ENCODE measurements at places on chromosomes 2 and 18.

DNA sequence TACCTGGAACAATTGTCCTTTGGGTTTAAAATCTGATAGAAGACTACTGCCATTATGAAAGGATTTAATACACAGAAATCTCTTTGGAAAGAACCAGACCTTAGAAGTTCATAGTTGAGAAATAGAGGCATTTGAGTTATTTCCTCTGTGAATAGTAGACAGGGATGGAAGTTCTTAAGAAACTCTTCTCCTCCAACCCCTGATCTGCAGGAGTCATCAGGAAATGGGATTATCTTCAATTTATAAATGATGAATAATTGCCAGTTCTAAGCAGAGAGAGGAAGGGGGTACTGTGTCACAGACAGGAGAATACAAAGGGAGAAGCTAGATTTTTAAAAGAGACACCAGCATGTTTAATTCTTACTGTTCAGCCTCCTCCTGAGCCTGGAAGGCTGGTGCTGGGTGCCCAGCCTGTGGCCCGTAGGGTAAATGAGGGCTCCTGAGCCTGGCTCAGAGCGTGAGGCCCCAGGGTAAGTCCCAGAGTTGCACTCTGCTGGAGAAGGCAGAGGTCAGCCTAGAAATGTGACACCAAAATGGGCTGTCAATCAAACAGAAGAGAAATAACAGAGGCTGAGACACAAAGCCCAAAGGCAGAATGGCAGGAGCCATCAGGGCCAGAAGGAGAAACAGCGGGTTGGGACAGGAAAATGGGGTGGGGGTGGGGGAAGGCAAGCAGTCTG lies 58.2 kb upstream of the PKDCC start:
- no peak for DNase-seq

GRCh38 chr2:191086706-191087105 lies 64.1 kb downstream of the STAT4 start:
- DNase-seq, result no peak

- DNase-seq, result no peak
These were observed 132.3 kb upstream of the TNP1 start for GRCh38 chr2:216992056-216992675.

DNA sequence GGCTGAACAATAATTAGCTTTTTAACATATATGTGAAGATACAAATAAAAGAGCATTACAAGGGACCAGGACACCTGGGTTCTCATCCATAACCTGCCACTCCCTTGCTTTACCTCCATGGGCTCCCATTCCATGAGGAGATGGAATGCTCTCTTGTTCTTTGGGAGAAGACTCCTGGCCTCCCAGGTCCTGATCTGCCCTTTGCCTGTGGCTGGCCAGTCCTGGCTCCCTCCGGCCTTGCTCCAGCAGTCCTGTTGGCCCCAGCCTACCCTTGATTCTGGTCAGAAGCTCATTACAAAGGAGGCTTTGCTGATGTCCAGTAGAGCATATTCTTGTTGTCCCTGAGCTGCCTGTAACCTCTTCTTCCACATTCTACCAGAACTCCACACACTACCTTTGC lies 60.3 kb downstream of the ADD2 start:
- DNase-seq, result no peak

GRCh38 chr2:219688560-219689445 lies 61.4 kb downstream of the SLC4A3 start:
- no peak for DNase-seq

DNA sequence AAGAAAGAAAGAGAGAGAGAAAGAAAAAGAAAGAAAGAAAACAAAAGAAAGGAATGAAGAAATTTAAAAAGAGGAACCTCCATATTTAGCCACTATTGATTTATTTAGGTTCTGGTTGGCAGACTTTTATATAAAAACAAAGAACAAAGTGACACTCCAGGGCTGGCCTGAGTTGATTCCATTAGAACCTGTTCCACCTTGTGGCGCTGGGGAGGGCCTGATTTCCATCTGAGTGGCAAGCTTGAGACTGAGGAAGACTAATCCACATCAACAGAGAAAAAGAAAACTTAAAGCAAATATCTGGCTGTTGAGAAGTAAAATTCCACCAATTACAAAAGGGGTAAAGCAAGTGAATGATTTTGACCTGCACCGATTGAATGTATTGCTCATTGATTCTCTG lies 345.3 kb downstream of the EN1 start:
- no peak for DNase-seq

DNA sequence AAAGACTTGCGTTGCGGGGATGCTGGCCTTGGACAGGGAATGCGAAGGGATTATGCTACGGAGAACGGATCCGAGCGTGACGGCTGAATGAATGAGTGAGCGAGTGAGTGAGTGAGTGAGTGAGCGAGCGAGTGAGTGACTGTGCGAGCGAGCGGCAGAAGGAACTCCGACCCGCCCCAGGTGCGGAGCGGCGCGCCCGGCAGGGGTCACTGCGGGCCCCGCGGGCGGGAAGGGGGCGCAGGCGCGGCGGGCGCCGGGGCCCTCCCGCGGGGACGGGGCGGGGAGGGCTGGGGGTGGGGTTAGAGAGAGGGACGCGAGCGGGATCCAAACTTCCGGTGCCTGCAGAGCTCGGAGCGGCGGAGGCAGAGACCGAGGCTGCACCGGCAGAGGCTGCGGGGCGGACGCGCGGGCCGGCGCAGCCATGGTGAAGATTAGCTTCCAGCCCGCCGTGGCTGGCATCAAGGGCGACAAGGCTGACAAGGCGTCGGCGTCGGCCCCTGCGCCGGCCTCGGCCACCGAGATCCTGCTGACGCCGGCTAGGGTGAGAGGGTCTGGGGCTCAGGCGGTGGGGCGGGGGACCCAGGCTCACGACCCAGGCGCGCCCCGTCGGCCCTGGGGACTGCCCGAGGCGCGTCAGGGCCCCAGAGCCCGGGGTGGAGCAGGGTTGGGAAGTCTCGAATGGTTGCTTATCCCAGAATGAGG lies at the start of gene ITM2C:
TSS of gene ITM2C (plus strand) at position 338 of the 702 bp plus-strand sequence. CDS start at position 422, 84 bp downstream.
- peak; percentile 72 for DNase-seq

GRCh38 chr2:216880509-216881184 lies 20.8 kb upstream of the TNP1 start:
- DNase-seq, result no peak

DNA sequence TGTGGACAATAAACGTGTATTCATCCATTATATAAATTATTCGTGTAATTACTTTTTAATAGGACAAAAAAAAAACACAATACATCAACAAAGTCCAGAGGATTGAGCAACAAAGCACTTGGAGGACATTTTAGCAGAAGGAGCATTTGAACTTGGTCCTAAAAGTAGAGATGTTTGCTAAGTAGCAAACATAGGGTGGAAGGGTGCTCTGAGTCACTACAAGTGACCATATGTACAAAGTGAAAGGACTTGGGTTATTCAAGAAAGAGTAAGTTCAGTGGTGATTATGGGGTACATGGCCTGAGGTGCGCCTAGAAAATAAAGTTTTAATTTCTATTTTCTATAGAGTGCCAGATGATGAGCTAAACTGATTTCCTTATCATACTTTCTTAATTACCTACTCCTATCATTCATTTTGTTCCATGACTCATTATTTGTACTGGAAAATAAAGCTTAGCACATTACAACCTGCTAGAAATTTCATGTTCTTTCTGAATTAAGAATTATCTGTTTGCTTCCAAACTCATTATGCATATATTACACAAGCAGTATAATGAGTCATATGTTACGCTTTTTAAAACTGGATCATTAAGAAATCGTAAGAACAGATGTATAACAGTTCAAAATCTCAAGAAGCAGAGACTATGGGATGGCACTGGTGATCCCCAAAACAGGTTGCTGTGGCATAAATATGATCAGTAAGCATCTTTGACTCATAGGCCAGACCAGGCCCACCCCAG lies 13.1 kb upstream of the PPP1R1C start:
- DNase-seq, result no peak

DNA sequence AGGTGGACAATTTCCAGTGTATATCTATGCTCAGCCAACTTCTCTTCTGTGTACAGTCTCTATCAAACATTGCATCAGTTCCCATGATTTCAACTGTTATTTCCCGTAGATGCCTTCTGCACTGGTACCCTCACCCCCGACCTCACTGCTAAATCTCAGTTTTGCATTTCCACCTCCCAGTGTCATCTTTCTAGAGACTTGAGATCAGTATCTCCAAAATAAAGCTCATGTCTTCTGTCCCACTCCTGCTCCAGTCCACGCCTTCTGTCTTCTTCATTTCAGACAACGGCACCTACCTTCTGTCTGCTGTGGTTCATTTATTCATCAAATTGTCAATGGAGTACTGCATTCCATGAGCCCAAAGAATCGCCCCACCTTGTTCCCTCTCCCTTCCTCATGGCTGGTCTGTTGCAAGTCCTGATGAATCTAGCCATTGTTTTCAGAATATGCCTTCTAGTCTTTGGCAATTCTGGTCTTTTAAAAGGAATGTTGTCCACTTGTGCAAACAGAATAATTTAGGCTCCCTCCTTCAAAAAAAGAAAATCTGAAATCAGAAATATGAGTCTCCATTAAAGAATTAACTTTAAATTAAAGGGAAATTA lies 23.3 kb upstream of the NPAS2 start:
- DNase-seq, result no peak

DNA sequence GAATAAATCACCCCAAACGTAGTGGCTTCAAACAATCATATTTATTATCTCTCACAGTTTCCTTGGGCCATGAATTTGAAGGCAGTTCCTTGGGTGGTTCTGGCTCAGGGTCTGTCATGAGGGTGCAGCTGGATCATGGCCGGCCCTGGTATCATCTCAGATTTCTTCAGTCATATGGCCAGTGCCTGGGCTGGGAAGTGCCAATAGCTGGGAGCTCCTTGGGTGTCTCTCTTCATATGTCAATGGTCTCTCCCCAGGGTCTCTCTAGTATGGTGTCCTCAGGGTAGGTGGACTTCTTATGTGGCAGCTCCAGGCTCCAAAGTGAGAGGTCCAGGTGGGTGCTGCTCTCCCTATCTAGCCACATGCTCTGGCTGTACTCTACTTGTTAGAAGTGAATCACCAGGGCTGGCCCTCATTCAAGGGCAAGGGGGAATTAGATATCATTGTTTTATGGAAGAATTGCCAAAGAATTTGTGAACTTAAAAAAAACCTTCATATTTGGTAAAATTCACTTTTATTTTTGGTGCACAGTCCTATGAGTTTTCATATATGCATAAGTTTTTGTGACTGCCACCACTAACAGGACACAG lies 15.4 kb downstream of the FHOD3 start:
- DNase-seq, result no peak

DNA sequence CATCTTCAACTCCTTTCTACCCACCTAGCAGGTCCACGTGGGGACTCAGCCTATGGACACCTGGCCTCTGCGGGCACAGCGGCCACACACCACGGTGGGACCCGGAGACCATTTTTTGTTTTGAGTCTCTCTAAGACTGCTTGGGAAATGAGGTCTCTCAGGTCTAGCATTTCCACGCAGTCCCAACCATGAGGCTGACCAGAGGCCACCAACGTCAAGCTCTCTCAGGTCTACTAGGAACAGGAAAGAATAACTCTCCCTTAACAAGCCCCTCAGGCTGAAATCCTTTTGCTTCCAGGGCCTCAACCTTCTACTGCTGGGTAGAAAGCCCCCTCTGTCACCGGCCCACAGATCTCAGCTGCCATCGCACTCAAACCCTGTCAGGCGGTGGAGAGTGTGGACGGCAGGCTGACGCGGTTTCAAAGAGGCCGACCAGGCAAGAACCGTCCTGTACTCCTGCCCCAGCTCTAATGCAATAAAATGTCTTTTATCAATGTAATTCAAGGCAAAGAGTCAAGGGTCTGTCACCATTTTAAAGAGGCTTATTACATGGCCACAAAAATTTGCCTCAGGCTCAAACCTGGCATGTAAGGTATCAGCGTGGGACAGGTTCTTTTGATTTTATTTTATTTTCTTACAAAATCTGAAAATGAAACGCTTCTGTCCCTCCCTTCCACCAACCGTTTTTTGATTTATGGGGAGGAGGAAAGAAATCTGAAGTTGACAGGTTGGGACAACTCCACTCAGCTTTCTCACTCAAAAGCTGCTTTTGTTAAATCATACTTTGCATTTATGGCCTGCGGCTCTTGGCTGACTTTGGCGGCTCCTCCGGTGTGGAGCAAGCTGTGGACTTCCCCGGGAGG lies 74.0 kb downstream of the BCL11A start:
- no peak for DNase-seq

DNA sequence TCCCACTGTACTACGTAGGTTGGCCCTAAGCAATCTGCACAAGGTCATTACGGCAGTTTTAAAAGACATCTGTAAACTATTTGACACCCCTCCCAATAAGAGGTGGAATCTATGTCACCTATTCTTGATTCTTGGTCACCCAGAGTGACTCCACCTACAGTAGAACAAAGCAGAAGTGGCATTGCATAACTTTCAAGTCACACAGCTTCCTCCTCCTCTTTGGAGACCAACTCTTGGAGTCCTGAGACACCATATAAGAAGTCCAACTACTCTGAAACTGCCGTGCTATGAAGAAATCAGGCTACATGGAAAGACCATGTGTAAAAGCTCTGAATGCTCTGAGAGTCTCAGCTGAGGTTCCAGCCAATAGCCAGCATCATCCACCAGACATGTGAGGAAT lies 253.5 kb upstream of the CDH20 start:
- no peak for DNase-seq

DNA sequence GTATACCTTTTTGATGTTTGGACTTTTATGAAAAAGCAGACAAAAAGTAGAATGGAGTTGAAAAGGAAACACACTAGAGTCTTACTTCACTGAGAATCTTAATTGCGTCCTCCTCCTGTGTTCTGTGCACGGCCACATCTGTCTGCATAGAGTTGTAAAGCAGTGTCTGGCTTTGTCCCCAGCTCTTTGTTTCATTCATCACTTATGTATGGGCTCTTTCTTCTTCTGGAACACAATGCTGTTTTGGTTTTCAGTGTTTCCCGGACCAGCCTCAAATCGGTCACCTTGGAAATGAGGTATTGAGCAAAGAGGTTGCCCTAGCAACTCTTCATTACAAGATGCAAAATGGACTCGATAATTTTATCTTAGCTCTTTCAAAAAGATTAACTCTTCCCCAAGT lies 104.3 kb upstream of the CNGA3 start:
- DNase-seq, result no peak

DNA sequence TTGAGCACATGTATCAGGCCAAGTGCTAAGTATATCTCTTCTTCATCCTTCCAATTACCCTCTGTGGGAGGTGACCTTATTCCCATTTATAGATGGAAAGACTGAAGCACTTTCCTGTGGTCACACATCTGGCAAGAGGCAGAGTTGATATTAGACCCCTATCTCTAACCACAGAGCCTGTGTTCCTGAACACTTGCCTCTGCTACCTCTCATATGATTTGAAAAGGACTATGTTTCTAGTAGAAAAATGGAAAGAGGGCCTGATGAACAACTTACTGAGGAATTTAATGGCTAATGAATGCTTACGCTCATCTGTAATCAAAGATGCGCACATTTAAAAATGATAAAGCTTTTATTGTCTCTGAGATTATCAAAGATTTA lies 46.2 kb upstream of the DYNC2LI1 start:
- no peak for DNase-seq

GRCh38 chr2:60555783-60556139 lies 2.3 kb upstream of the BCL11A start:
- no peak for DNase-seq

GRCh38 chr18:48926420-48926857 lies 24.3 kb downstream of the SMAD7 start:
- DNase-seq, result no peak

All from stimulated activated CD4-positive, alpha-beta T cell treated with anti-CD3 and anti-CD28 coated beads, Interleukin-15, amount 100 ng/mL, for 1 hour (primary cell).